ENCODE measurements at places on chromosomes 3 and 15. TPM values are rescaled to one million over a fixed set of nuclear protein-coding genes. Genes with fewer than 3 reads are reported as not detected.

DNA sequence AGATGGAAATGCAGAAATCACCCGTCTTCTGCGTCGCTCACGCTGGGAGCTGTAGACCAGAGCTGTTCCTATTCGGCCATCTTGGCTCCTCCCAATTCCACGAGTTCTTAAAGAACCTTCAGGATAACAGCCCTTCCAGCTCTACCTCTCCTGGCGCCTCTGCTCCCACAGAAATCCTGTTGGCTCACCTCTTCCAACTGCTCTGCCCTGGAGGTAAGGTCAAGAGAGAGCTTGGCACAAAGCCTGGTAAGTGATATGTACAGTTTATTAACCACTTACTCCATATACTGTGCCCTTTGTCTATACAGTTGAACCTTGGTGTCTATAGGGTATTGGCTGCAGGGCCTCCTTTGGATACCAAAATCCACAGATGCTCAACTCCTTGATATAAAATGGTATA, 17.8 kb upstream of the FGF12 start:
- DNase-seq: no peak

GRCh38 chr3:135944831-135945230, 20.7 kb upstream of the PPP2R3A start:
- no peak for DNase-seq

- no peak for DNase-seq
Measured at GRCh38 chr3:135581806-135582205, 383.7 kb upstream of the PPP2R3A start.

DNA sequence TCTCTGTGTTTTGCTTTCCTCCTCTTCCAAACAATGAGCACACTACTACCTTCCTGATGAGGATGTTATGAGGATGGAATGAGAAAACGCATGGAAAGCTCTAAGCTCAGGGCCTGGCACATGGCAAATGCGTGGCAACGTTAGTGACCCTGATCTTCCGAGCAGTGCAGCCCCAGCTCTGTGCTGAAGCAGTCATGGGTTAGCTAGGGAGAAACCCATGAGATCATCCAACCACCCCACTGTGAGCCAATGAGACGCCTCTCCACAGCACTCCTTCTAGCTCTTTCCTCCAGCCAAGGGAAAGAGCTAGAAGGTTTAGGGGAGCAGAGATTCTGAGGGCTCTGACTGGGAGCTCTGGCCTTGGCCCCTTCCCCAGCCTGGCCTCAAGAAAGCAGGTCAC, 4.5 kb downstream of the CPN2 start:
- DNase-seq: no peak

DNA sequence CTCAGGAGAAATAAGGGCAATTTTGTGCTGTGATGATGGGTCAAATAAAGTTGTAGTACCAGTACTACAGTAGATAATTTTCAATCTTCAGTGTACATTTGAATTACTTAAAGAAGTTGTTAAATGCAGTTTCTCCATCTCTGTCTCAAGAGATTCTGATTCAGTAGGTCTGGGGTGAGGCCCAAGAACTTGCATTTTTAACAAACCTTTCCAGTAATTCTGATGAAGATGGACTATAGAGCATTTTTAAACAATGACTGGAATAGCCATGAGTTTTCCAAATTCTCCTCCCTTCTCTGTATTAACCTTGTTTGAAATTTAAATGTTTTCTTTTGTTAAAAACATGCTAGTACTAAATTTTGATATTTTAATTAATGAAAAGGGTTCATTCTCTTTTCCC, 127.0 kb upstream of the CD96 start:
- DNase-seq: no peak

GRCh38 chr3:42182555-42182954, 83.4 kb downstream of the CCK start:
- DNase-seq: no peak

- no peak for DNase-seq
Measured at GRCh38 chr15:99359769-99360168, 108.5 kb downstream of the LRRC28 start.

Gene NTRK3
- not detected for polyA plus RNA-seq

Gene GABRR3
- polyA plus RNA-seq: not detected

Gene NR1I2
- polyA plus RNA-seq: 0.17 TPM

DNA sequence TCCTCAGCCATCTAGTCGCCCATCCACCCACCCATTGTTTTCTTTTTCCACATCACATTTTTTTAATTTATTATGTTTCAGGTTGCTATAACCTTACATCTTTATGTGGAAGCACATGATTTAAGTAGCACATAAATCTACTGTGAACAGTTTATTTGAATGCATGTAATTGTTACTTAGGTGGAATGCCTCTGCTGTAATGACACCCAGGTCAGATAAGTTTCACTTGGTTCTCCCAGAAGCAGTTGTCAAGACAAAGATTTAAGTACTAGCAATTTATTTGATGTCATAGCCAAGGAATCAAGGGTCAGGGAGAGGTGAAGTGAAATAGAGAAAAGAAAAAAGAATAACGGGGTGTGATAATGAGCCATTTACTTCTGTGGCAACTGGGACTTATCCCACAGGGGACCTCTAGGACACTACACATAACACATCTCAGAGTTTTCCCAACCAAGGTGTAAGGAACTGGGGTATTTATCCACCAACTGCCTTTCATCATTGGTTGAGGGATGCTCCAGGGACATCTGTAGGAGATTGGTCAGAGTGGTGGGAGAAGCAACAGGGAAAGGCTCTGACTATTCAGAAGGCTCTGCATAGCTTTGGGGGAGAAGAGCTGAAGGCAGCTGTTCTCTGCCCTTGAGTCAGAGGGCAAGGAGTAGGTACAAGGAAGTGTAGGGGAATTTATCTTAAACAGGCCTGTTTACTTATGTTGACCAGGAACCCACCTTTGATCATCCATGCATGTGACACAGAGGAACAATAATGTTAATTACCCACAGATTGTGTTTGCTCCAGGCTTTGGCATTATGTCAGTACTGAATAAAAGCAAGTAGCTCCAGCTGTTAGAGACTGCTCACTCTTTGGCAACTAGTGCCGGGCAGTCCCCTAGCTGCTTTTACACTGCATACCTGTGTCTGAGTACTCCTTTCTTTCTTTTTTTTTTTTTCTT, 94.8 kb downstream of the CD200R1L start:
- no peak for DNase-seq

GRCh38 chr3:34212175-34212574, 413.7 kb downstream of the PDCD6IP start:
- DNase-seq: no peak

Gene SOX14
- polyA plus RNA-seq: not detected

- DNase-seq: no peak
Measured at GRCh38 chr3:135099734-135100355, 304.8 kb downstream of the EPHB1 start.

GRCh38 chr3:134927599-134927998, 132.5 kb downstream of the EPHB1 start:
- DNase-seq: no peak

Gene LRRIQ4
- not detected for polyA plus RNA-seq

- DNase-seq: peak; percentile 34
Measured at GRCh38 chr15:76340803-76341365, 4.3 kb downstream of the ISL2 start.

Gene CLDN18
- not detected for polyA plus RNA-seq

Gene GOLGA6L10
- polyA plus RNA-seq: 0.30 TPM
